ENCODE measurements at places on chromosomes 6 and 20. TPM values are rescaled to one million over a fixed set of nuclear protein-coding genes. Genes with fewer than 3 reads are reported as not detected.
A peak's percentile ranks its signal among the peaks of the same experiment; 100 is the strongest.

- H3K36me3 ChIP-seq: no peaks in the 10 kb centered on the region
- no peak overlapping the region for H3K27ac ChIP-seq
- H3K27me3 ChIP-seq: no peaks in the 10 kb centered on the region
- H3K4me1 ChIP-seq: no peaks in the 10 kb centered on the region
- no peak for DNase-seq
- H3K4me3 ChIP-seq: no peak overlapping the region
These were observed 966.6 kb downstream of the HACE1 start for GRCh38 chr6:103893141-103893581.

- no peaks in the 10 kb centered on the region for H3K36me3 ChIP-seq
- H3K4me3 ChIP-seq: no peak overlapping the region
- no peaks in the 10 kb centered on the region for H3K27me3 ChIP-seq
- H3K4me1 ChIP-seq: no peaks in the 10 kb centered on the region
These were observed 7.2 kb downstream of the AGPAT4 start for GRCh38 chr6:161266513-161267230.

DNA sequence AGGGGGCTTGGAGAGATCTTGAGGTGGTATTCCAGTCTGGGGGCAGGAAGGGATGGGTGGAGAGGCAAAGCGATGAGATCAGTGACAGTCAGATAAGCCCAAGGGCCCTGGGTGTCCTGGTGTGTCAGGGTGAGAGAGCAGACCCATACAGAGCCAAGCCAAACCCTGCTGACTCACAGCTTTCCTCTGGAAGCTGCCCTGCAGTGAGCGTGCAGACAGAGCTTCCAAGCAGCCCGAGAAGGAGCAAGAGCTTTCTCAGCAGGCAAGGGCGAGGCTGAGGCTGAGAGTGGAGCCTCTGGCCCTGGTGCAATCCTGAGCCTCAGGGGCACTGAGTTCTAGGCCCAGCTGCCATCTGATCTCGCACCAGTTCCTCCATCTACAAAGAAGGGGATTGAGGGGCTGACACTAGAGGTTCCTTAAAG, 91.1 kb upstream of the HIVEP1 start:
- no peak overlapping the region for H3K27ac ChIP-seq
- H3K36me3 ChIP-seq: no peaks in the 10 kb centered on the region
- H3K4me1 ChIP-seq: no peaks in the 10 kb centered on the region
- peak; percentile 60 for DNase-seq
- no peak overlapping the region for H3K4me3 ChIP-seq

DNA sequence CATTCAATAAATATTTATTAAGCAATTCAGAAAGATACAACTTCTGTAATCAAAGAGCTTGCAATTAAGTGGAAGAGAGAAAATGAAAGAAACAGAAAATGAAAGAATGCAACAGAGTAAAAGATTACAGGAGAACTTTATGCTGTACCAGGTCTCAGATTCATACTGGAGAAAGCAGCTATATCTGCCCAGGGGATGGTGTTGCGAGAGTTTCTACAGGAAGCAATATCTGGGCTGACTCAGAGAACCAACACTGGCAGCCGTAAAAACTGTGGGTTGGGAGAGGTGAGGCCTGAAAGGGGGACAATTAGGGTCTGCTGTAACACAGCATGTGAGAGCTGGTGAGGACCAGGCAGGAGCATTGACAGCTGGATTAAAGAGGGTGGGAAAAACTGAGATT, 256.7 kb upstream of the TCF21 start:
- H3K27me3 ChIP-seq: no peaks in the 10 kb centered on the region
- H3K4me3 ChIP-seq: no peak overlapping the region
- no peaks in the 10 kb centered on the region for H3K36me3 ChIP-seq

GRCh38 chr20:58179432-58180099, 48.9 kb downstream of the ANKRD60 start:
- peaks cover 17% of the 10 kb centered on the region for H3K4me1 ChIP-seq
- H3K27me3 ChIP-seq: peaks cover 2% of the 10 kb centered on the region
- H3K4me3 ChIP-seq: peak overlapping the region; percentile 18
- peak; percentile 61 for DNase-seq
- no peak overlapping the region for H3K27ac ChIP-seq
- no peaks in the 10 kb centered on the region for H3K36me3 ChIP-seq

DNA sequence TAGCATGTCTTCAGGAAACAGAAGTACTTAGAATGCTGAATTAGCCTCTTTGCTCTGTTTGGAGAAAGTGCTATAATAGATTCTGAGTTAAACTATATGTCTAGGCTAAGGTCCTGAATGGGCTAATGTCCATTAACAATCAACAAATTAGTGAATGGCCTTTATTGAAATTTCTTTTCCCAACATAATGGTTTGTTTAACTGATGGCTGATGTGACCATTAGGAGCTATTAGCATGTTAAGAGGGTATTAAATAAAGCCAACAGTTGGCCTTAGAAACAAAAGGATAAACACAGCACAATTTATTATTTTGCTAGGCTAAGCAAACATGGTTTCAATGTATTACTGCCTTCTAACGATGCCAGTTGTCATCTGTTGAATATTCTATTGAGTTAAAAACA, 234.3 kb upstream of the HS3ST5 start:
- H3K27me3 ChIP-seq: no peaks in the 10 kb centered on the region
- H3K4me3 ChIP-seq: no peak overlapping the region
- H3K4me1 ChIP-seq: no peaks in the 10 kb centered on the region
- no peak overlapping the region for H3K27ac ChIP-seq
- DNase-seq: no peak

GRCh38 chr20:6468423-6469116, 298.9 kb upstream of the BMP2 start:
- no peaks in the 10 kb centered on the region for H3K36me3 ChIP-seq
- H3K4me3 ChIP-seq: no peak overlapping the region
- H3K4me1 ChIP-seq: no peaks in the 10 kb centered on the region
- no peak overlapping the region for H3K27ac ChIP-seq
- H3K27me3 ChIP-seq: no peaks in the 10 kb centered on the region

GRCh38 chr6:151213352-151213751, 26.4 kb upstream of the AKAP12 start:
- H3K36me3 ChIP-seq: no peaks in the 10 kb centered on the region
- H3K27me3 ChIP-seq: no peaks in the 10 kb centered on the region
- no peak for DNase-seq

GRCh38 chr6:24415753-24416152, 13.0 kb downstream of the MRS2 start:
- no peak overlapping the region for H3K27ac ChIP-seq
- no peaks in the 10 kb centered on the region for H3K4me1 ChIP-seq
- peaks cover 30% of the 10 kb centered on the region for H3K36me3 ChIP-seq
- no peak for DNase-seq
- no peak overlapping the region for H3K4me3 ChIP-seq

GRCh38 chr6:36358226-36358915, 21.7 kb upstream of the BNIP5 start:
- no peaks in the 10 kb centered on the region for H3K4me1 ChIP-seq
- peaks cover 11% of the 10 kb centered on the region for H3K27me3 ChIP-seq
- DNase-seq: no peak
- no peak overlapping the region for H3K4me3 ChIP-seq
- H3K36me3 ChIP-seq: no peaks in the 10 kb centered on the region
- no peak overlapping the region for H3K27ac ChIP-seq

- H3K36me3 ChIP-seq: no peaks in the 10 kb centered on the region
- H3K4me1 ChIP-seq: peaks cover 50% of the 10 kb centered on the region
- no peak overlapping the region for H3K27ac ChIP-seq
- no peak overlapping the region for H3K4me3 ChIP-seq
- no peaks in the 10 kb centered on the region for H3K27me3 ChIP-seq
These were observed 10.4 kb upstream of the ABHD16B start for GRCh38 chr20:63850689-63851547.

DNA sequence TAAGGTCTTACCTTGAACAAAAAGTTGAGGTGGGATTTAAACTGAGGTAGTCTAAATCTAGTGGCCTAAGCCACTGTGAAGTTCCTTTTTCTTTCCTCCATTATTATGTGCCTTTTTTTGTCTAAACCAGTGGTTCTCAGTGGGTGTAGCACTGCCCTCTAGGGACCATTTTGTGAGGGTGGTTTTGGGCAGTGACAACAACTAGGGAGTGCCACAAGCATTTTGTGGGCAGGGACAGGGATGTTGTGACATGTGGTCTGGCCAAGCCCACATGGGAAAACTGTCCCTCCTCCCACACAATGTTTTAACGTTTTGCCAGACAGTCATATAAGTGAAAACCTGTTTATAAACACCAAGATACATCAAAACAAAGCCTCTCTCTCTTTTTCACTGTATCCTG, 899.4 kb upstream of the FLRT3 start:
- H3K27ac ChIP-seq: no peak overlapping the region
- no peak overlapping the region for H3K4me3 ChIP-seq
- no peaks in the 10 kb centered on the region for H3K4me1 ChIP-seq
- no peaks in the 10 kb centered on the region for H3K36me3 ChIP-seq
- DNase-seq: no peak

- no peak overlapping the region for H3K27ac ChIP-seq
- no peaks in the 10 kb centered on the region for H3K27me3 ChIP-seq
- no peaks in the 10 kb centered on the region for H3K36me3 ChIP-seq
- H3K4me3 ChIP-seq: no peak overlapping the region
These were observed 189.9 kb upstream of the PRDM1 start for GRCh38 chr6:105896052-105896820.

DNA sequence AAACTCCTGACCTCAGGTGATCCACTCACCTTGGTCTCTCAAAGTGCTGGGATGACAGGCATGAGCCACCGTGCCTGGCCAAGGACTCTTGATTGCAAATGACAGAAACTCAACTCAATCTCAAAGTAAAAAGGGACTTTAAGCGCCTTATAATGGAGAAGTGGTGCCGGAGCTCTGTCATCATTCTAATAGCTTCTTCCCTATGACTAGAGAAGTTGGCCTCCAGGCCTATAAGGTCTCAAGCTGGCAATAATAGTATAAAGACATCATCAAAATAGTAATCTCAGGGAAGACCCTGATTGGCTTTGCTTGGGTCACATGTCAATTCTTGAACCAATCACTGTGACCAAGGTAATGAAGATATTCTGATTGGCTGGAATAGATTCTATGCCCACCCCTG, 8.5 kb upstream of the KIAA1755 start:
- H3K27ac ChIP-seq: no peak overlapping the region
- no peaks in the 10 kb centered on the region for H3K36me3 ChIP-seq
- DNase-seq: no peak

DNA sequence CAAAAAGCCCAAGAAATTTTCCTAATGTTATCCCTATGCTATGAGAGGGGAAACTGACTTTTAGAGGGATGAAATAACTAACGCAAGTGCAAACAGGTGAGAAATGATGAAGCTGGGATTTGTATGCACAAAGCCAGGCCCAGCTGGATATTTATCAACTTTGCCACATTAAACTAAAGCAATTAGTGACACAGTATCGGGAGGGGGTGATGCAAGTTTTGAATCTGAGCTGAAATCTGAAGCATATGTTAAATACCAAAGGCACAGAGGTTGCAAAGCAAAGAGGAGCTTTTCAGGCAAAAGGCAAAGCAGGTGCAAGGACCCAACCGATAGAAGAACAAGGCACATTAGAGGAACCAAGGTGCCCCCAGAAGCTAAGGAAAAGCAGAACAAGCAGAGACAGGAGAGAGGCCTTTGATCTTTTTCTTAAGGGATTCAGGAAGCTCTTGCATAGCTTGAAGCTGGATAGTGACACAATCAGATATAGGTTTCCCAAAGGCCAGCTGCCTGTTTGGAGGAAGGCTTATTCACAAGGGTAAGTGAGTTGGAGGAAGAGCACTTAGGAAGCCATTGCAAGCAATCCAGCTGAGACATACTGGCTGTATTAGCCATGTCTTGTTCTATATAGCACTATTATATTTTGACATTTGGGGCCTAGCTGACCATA, 207.5 kb downstream of the HIVEP2 start:
- no peaks in the 10 kb centered on the region for H3K36me3 ChIP-seq
- no peak overlapping the region for H3K27ac ChIP-seq
- no peak for DNase-seq
- H3K4me1 ChIP-seq: no peaks in the 10 kb centered on the region
- no peak overlapping the region for H3K4me3 ChIP-seq
- no peaks in the 10 kb centered on the region for H3K27me3 ChIP-seq

DNA sequence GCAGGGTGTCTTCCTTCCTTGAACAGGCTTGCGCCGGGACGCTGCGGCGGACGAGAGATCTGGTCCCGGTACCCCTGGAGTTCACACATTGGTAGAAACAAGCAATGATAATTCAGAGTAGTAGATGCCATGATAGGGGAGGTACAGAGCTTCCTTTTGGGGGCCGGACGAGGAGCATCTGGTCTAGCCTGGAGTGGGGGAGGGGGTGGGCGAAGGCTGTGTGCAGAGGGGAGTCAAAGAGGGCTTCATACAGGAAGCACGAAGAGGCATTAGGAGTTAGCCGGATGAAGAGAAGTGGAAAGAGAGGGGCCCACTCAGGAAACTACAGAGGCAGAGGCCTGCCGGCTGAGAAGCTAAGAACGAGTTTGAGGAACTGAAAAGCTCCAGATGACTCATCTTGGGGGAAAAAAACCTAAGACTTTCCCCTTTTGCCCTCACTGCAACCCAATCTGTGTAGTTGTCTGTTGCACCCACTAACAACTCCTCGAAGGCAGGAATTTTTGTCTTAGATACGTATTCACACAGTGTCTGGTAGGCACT, 611 bp downstream of the CNPY3 start:
- no peaks in the 10 kb centered on the region for H3K27me3 ChIP-seq
- H3K36me3 ChIP-seq: peaks cover 12% of the 10 kb centered on the region
- DNase-seq: peak; percentile 34
- peak overlapping the region; percentile 83 for H3K4me3 ChIP-seq
- peak overlapping the region; percentile 91 for H3K27ac ChIP-seq

DNA sequence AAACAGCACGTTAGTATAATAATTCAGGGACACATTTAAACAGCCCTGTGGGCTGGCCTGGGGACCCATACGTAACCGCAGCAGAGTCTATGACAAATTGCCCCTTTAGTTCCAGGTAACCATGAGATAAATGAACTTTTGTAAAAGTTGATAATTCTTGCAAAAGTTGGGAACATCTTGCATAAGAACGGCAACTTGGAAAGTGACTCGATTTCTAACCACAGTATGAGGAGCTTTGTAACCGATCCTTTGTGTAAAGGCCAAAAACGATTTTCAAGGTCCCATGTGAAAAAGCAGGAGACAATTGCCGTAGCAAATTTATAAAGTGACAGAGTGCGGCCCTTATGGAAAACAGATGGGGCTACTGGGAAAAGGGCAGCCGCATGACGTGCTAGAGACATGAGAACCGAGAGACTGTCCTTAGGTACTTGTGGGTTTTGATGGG, 81.6 kb downstream of the PSMG4 start:
- no peaks in the 10 kb centered on the region for H3K27me3 ChIP-seq
- H3K4me3 ChIP-seq: no peak overlapping the region
- no peak for DNase-seq

The MYB gene
- total RNA-seq: 0.20 TPM

The ID4 gene
- 2.4 TPM for total RNA-seq

The TCP11 gene
- not detected for total RNA-seq

The SRSF12 gene
- total RNA-seq: not detected

The OR2H1 gene
- not detected for total RNA-seq

The PDYN gene
- not detected for total RNA-seq

The MRPL18 gene
- 65.0 TPM for total RNA-seq

The IPCEF1 gene
- total RNA-seq: 4.1 TPM

The ECT2L gene
- 1.3 TPM for total RNA-seq
